ENCODE measurements at places on chromosomes 4 and X. TPM values are rescaled to one million over a fixed set of nuclear protein-coding genes. Genes with fewer than 3 reads are reported as not detected.

KIAA1210 gene
- under 0.01 TPM for total RNA-seq

CRMP1 gene
- 551 TPM for total RNA-seq

ATP2B3 gene
- total RNA-seq: 7.1 TPM

PRRG1 gene
- 5.4 TPM for total RNA-seq

LPAR4 gene
- 3.2 TPM for total RNA-seq

F9 gene
- not detected for total RNA-seq

PARM1 gene
- 6.9 TPM for total RNA-seq

GCNA gene
- 1.5 TPM for total RNA-seq

NLRP2B gene
- 0.25 TPM for total RNA-seq
